Transverse colon (tissue), 4 donors: ENCODE measurements at places on chromosomes 5 and 9. TPM values are rescaled to one million over a fixed set of nuclear protein-coding genes. Genes with fewer than 3 reads are reported as not detected.

IFNK gene
- not detected for total RNA-seq

OR4F3 gene
- total RNA-seq: not detected

SELENOP gene
- 129 TPM for total RNA-seq

EQTN gene
- total RNA-seq: 0.64 TPM

F2RL1 gene
- total RNA-seq: 38.8 TPM

RNF183 gene
- not detected for total RNA-seq

OSMR gene
- total RNA-seq: 12.5 TPM

GAPVD1 gene
- total RNA-seq: 80.4 TPM

GABBR2 gene
- not detected for total RNA-seq

FAM114A2 gene
- total RNA-seq: 18.0 TPM

OR2K2 gene
- total RNA-seq: not detected

TAF11L10 gene
- not detected for total RNA-seq

PROB1 gene
- not detected for total RNA-seq

LCN6 gene
- not detected for total RNA-seq

ITGA1 gene
- total RNA-seq: 50.0 TPM
